ENCODE measurements at places on chromosomes 13 and 19. TPM values are rescaled to one million over a fixed set of nuclear protein-coding genes. Genes with fewer than 3 reads are reported as not detected.

The ZNF470 gene
- total RNA-seq: 0.98 TPM

The TMEM221 gene
- not detected for total RNA-seq

DNA sequence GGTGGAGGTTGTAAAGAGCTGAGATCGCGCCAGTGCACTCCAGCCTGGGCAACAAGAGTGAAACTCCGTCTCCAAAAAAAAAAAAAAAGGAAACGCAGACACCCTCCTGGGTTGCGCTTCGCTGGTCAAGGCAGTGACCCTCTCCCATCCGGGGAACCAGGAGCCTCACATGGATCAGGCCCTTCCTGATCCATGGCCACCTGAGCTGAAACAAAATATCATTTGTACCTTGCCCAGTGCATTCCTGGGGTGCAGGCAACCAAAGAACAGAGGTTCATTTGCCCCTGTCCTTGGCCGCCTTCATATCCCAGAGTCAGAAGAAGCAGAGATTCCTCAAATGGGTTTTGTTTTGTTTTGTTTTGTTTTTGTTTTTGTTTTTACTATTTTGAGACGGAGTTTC lies 8.0 kb upstream of the LSM4 start:
- DNase-seq: no peak

DNA sequence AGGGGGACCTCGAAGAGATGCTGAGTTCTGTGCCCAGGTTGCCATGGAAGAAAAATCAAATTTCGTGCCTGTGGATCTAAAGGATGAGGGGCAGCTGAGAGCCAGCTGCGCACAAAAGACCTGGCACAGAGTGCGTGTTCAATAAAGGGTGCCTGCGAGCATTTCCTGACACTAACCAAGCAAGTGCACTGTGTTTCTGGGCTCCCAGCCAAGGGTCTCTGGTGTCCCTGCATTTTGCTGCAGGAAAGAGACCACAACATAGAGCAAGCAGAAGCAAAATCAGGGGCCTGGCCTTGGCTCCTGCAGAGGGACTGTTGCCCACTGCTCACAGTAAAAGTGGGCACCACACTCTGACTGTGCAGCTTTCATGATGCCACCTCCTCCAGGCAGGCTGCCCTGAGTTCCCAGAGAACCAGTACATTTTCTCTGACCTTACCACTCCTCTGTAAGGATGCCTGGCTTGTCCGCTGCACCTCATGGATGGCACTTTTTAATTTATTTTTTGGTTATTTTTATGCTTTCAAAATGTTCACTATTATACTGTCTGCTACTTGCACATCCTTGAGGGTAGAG lies 70.8 kb upstream of the GPR12 start:
- DNase-seq: no peak

GRCh38 chr19:5864013-5864720 lies 6.2 kb downstream of the FUT5 start:
- no peak for DNase-seq

Data from A172 (cell line).